Stimulated activated CD4-positive, alpha-beta T cell treated with anti-CD3 and anti-CD28 coated beads, TNF-alpha, amount 100 ng/mL, for 1 hour (primary cell): ENCODE measurements at places on chromosomes 2 and 18.

DNA sequence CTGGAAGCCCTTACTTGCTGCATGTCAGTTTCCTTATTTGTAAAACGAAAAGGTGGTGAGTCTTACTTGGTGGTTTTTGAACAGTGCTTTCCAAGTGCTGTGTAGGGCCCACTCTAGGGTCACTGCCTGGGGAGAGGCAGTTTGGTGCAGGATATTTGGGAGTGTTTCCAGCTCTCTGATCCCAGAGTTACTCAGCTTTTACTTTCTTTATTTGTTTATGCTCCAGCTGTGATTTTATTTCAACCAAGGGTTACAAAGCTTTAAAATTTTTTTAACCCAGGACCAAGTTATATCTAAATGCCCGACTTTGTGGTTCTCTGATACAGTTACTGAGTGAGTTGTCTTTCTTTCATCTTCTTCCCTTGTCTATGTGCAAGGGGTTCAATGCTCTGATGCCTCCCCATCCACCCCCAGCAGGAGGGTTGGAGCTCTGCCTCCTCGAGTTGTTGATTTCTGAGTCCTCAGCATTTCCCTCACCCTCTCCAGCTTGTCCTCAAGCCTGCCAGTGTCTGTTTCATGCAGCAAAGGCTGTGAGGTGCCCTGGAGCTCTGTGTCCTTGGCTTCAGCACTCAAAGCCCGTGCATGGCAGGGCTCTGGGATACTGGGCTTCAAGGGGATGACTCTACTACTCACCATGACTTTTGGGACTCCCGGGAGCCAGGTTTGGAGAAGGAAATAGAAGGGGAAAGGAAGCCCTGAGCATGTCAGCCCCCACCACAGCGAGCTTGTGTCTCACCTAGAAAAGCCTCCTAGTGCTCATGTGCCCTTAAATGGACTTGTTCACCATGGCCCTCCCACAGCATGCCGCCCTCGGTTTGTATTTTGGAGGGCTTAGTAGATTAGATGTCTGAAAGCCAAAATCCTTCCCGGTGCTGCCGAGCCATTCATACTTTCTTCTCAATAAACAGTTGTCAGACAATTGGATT is 236.8 kb downstream of the SETBP1 start:
- DNase-seq, result no peak

DNA sequence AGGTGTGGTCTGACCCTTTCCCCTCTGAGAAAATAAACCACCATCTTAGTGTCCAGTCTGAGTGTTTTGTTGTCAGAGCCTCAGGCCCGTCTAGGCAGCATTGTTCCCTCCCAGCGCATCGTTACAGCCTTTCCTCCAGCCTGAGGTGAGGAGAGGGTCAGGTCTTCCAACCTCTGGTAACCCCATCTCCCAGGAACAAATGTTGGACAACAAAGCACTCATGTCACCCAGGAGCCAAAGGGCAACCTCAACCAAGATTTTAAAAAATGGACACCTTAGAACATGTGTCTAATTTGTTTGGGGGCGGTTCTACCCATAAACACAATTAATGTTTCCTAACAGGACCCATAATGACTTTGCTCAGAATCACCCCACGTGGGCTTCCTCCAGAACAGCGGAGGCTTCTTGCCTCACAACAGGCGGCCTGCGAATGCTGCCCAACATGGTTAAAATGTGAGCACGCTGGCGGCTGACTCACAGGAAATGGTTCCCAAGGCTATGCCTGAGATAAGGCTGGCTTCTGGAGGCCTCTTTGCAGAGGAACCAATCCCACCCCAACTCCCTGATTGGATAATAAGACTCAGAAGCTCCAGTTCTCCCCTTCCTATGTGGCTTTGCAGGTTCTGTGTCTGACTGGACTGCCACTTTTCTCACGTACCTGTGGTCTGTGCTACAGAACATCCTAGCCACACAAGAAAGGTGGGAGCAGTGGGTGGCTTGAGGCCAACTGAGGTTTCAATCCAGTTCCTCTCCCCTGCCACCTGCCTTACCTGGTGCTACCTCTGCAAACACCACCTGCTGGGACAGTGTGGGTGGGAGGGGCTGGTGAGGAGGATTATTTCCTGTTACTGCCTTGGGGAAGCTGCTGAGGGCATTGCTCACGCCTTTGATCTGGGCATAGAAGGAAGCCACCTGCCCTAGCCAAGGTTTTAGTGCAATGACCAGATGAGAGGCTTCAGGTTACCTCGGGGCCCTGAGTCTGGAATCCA is 108.8 kb downstream of the B3GNT2 start:
- DNase-seq, result no peak

DNA sequence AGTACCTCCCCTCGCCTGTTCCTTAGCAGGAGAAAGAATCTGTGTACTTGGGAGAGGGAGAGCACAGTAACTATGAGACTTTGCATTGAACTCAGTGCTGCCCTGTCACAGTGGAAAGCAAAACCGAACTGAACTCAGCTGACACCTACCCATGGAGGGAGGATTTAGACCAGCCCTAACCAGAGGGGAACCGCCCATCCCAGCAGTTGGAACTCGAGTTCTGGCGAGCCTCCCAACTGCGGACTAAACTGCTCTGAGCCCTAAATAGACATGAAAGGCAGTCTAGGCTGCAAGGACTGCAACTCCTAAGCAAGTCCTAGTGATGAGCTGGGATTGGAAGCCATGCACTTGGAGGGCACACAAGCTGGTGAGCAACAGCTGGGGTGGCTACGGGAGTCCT is 110.4 kb downstream of the GRB14 start:
- DNase-seq, result no peak

DNA sequence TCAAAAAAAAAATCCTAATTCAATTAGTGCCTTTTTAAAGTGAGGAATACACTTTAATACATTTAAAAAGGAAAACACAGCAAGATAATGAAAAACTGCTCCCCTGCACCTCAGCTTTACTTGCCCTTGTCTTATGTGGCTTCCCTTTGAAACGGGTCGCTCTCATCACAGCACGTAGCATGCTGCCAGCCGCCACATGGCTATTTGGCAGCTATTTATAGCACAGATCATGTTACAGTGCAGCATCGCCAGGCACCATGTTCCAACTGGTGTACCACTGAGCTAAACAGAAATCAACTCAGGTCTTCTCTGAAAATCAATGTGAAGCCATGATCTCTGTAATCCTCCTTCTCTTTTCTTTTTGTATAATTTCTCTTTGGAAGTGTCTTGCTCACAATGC is 65.1 kb downstream of the TMEM182 start:
- DNase-seq, result no peak

- no peak for DNase-seq
These were observed 21.7 kb downstream of the TMX3 start for GRCh38 chr18:68693091-68693815.

DNA sequence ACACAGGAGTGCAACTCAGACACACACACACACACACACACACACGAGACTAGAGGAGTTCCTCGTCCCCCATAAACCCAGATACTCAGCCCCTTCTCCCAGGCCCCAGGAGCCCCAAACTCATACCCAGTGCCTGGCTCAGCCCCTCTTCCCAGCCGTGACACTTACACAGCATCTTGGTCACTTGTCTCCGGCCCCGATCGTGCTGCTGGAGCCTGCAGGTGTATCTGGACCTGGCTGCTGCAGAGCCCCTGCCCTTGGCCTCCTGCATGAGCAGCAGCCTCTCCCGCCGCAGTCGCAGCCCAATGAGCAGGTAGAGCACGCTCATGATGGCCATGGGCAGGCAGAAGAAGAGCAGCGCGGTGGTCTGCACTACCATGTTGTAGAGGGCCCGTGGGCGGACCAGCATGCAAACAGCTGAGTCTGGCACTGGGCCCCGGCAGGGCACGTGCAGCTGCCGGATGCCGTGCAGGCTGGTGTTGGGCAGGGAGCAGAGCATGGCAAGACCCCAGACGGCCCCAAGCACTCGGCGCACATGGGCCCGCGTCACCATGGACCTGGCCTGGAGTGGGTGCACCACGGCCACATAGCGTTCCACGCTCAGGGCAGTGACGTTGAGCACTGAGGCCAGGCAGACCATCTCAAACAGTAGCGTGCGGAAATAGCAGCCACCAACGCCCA is 2.1 kb downstream of the NMUR1 start:
- DNase-seq, result no peak
